ENCODE measurements at places on chromosomes 12 and 14.

DNA sequence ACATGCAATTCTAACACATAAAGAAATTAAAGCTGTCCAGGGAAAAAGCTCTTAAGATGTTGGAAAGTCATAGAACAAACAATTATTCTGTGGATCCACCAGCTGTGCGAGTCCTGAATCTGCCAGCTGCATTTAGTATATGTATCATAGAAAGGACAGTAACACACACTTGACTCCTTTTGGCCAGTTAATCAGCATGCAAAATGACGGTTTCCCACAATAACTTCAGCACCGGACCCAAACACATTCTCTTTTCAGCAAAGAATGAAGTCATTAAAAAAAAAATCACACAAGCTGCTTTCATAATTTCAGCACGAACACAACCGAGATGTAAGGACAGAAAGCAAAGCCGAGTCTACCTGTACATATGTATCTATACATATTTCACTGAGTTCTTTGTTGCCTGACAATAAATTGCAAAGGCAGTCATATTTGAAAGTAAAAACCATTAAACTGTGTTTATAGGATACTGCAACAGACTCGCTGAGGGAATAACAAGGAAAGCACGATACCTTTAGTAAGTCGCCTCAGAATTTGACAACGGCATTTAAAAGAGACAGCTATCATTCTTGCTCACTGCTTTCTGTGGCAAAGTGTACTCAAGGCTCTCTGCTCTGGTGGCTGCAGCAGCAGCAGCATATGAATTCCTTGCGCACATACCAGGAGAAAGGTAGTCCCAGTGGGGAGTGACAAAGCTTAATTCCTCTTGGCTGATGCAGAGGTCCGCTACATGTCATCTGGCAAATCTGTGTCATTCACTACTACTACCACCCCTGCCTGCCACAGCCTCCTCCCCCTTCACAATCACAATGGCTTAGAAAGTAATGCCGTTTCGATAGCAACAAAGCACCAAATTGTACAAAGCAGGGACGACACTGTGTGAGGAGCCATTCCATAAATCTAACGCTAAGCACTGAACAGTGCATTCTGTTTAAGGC is at the start of gene GRIP1:
TSS of gene GRIP1 (minus strand) at position 739 of the 938 bp plus-strand sequence. CDS start at position 567, 172 bp downstream.
- no peak for DNase-seq

DNA sequence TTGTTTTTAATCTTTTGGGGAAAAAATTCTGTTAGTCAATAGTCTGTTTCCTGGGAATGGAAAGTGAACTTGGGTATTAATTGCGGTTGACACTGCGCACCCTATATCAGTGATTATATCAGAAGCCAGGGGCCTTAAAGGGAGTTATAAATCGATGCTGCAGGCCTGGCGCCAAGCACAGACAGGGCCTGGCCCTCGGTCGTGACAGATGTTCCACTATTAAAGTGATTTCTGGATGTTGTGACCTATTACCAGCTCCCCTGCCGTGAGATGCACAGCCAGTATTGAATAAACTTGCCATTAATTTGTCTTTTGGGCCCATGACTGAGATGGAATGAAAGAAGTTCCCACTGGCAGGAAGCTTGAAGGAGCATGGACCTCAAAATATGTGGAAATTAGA is 45.1 kb upstream of the KITLG start:
- DNase-seq = no peak

GRCh38 chr12:121227294-121227693 is 17.4 kb downstream of the P2RX4 start:
- no peak for DNase-seq

- no peak for DNase-seq
Measured at GRCh38 chr14:20775901-20776300, 5.2 kb upstream of the RNASE6 start.

- DNase-seq = no peak
Measured at GRCh38 chr12:92434607-92435025, 268.2 kb upstream of the PLEKHG7 start.

DNA sequence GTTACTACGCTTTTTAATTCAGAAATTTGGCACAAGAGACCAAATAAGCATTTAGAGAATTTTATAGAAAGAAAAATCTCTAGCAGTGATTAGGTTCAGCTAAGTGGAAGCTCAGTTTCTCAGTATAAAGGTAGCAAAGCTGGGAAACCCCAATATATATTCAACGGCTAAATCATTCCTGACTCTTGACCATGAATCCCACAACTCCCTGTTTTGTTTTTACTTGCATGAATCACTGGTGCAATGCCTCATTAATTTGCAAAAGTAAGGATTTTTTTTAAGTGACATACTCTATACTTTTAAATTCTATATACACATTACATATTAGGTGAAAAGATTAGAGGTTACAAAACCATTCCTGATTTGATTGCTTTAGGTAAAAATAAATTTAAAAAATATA is 74.3 kb upstream of the PLEKHG7 start:
- peak; percentile 13 for DNase-seq

DNA sequence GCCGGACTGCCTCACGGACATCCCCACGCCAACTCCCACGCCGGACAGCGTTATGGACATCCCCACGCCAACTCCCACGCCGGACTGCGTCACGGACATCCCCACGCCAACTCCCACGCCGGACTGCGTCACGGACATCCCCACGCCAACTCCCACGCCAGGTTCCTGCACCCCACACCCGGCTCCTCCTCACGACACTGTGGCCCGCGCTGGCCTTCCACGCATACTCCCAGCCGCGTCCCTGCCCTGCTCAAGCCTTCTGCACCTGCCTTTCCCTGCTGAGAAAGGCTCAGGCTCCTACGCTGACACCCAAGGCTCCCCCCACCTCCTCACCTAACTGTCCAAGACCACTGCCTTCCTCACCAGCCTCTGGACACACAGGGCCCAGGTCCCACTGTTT is 9.7 kb downstream of the CACNA2D4 start:
- DNase-seq = no peak

DNA sequence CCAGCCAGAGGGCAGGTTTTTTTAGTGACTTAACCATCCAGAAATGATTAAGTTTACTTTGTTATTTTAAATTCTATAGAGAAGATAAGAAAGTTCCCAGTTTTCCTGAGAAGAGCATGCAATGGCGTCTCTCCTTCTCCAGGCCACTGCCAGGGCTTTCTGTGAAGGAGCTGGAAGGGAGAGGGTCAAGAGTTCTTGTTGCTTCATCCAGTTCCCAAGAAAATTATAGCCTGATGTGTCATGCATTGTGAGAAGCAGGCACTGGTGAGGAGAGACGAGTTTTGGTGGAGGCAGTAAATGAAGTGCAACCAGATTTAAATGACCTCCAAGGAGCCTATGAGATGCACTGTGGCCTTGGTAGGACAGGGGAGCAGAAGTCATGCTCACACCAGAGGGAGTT is 14.2 kb downstream of the ELK3 start:
- peak; percentile 30 for DNase-seq

- no peak for DNase-seq
Measured at GRCh38 chr12:2320841-2321240, 268.1 kb downstream of the CACNA1C start.

DNA sequence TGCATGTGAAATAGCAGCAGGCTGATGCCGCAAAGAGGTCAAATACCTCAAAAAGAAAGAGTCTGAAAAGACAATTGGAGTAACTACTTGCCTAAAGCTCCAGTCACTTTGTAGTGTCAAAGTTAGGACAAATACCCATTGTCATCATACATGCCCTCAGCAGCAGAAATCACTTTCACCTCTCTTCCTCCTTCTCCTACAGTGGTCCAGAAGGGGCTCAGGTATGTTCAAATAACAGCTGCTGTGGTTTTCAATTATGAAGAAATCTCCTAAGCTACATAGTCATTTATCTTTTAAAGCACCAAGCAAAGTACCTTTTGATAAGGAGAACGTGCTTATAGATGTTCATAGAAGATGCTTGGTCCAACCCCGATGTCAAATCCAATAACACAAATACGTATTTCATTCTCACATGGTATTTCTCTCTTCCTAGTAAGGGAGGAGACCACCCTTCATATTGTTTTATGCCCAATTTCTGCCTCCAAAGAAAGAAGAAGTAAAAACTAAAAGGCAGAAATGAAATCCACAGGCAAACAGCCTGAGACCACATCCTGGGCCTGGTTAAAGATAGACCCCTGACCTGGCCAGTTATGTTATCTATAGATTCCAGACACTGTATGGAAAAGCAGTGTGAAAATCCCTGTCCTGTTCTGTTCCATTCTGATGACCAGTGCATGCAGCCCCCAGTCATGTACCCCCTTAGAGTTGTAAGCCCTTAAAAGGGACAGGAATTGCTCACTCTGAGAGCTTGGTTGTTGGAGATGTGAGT is 23.7 kb downstream of the GYS2 start:
- DNase-seq = no peak

- no peak for DNase-seq
Measured at GRCh38 chr12:97335115-97335514, 127.5 kb upstream of the RMST start.

GRCh38 chr12:125218952-125219351 is 153.7 kb downstream of the AACS start:
- DNase-seq = no peak

DNA sequence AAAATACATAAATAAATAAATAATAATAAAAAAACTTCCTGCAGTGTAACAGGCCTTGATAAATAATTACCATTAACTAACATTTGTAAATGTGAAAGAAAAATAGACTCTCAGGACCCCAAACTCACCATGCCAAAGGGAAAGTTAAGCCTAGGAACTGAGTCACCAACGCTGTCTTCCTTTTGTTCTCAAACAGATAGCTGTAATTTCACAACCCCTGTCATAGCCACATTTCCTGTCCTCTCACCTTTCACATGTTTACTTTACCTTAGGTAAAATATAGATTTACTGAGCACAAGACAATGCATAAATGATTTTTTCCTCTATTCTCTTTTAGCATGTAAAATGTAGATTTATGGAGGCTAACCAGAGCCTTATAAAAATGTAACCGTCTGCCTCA is 35.9 kb upstream of the CHST11 start:
- no peak for DNase-seq

GRCh38 chr12:43964033-43964432 is 128.2 kb downstream of the TMEM117 start:
- DNase-seq = no peak

- DNase-seq = no peak
Measured at GRCh38 chr12:104827587-104827986, 130.5 kb downstream of the SLC41A2 start.

- peak; percentile 17 for DNase-seq
Measured at GRCh38 chr14:94599656-94600004, 12.6 kb upstream of the SERPINA3 start.

DNA sequence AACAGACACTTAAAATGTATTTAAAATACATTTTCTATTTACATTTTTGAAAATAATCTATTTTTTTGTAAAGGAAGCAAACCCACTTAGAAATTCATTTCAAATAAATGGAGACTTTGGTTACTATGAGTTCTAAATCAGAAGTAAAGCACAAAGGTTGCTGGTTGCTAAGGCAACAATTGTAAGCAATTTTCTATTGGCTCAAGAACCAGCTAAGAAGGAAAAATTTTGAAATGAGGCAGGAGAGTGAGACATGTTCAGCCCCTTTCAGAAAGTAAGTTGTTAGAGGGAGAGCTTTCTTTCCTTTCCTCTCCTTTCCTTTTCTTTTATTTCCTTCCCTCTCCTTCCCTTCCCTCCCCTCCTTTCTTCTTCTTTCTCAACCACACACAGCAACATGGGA is 80.7 kb downstream of the PRMT8 start:
- no peak for DNase-seq

GRCh38 chr12:823028-823698 is 70.8 kb downstream of the WNK1 start:
- no peak for DNase-seq

DNA sequence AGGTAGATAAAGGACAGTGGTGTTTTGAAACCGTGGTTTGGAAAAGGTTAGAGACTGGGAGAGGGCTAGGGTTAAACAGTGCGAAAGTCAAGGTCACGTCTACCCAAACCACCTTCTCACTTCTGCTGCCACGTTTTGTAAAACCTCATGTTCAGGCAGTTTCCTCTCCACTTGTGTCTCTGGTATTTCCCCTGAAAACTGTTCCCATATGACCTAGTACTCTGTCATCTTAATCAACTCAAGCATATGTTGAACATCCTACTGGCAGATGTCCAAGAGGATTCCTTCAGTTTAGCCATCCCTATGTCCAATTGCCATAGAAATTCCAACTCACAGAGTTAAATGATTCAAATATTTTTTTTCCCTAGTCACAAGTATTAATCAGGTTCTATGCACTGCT is 17.4 kb downstream of the CLEC4C start:
- DNase-seq = peak; percentile 3

DNA sequence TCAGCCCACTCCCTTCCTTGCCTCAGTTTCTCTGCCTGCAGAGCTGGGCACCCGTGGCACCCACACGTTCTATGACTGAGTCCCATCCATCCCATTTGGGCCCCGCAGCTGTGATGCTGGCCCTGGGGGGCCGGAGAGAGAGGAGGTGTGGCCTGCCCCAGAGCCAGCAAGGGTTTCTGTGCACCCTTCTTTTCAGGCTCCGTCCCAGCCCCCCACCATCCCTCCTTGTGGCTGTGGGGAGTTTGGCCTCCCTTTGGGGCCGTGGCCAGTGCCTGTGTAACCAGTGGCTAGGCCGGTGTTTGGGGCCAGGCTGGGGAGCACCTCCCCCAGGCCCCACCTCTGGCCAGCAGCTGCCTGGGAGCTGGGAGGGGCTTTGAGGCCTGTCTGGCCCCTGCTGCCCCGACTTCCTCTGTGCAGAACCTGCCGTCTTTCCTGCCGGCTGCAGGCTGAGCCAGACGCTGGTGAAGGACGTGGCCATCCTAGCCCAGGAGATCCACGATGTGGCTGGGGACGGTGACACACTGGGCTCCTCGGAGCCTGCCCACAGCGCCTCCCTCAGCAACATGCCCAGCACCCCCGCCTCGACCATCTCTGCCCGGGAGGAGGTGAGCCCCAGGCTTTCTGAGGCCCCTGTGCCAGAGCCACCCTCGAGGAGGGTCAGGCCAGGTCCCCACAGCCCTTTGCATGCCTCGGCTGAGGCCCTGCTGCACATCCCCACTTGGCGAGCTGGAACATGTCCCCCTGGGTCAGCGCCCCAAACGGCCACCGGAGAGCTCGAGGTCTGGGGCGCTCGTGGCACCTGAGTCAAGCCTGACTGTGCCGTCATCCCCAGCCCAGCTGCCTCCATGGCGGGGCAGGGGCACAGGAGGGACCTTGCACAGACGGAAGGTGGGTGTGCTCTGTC is 27.7 kb downstream of the CEP170B start:
- DNase-seq = no peak

DNA sequence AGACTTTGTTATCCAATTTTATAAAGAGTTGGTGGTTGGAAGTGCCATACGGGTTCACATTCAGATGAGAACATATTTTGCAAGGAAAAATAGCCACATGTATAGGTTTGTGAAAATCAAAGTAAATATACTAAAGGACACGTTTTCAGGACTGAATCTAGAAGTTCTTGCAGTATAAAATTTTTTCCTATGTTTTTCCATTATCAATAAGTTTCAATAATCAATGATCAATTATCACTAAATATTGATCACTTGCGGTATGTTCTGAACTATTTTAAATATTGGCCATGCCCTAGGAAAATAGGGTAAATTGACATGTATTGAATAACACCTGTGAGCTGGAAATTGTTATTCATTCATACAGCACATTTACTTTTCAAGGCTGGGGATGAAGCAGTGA is 25.9 kb downstream of the ALG10B start:
- no peak for DNase-seq
